ENCODE measurements at places on chromosomes 6 and 20.

GRCh38 chr6:165439928-165440554 is 130.6 kb upstream of the C6orf118 start:
- DNase-seq: no peak

DNA sequence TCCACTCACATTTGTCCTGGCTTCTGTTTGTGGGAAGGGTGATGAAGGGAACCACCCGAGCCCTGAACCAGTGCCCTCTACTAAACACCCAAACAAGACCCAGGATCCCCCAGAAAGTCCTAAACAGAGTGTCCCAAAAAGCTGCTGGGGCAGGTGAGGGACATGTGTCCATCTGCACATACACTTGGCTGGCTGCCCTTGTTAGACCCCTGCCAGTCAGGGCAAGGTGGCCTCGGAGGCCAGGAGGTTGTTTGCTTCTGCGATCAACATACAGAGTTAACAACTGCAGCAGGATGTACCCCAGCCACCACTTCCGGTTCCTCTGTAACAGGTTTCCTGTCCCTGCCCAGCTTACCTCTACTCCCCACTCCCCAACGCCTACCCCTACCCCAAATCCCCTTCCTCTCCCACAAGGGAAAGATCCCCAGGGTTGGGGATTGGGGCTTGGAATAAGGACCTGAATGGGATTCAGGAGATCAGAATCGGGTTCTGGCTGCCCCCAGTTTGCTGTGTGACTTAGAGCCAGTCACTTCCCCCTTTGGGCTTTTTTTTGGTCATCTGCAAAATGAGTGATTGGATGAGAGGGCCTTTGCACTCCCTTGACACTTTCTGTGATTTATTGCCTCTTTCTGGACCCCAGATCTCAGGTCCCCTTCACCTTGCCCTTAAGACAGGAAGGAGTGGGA is 13.9 kb downstream of the DEF6 start:
- no peak for DNase-seq

DNA sequence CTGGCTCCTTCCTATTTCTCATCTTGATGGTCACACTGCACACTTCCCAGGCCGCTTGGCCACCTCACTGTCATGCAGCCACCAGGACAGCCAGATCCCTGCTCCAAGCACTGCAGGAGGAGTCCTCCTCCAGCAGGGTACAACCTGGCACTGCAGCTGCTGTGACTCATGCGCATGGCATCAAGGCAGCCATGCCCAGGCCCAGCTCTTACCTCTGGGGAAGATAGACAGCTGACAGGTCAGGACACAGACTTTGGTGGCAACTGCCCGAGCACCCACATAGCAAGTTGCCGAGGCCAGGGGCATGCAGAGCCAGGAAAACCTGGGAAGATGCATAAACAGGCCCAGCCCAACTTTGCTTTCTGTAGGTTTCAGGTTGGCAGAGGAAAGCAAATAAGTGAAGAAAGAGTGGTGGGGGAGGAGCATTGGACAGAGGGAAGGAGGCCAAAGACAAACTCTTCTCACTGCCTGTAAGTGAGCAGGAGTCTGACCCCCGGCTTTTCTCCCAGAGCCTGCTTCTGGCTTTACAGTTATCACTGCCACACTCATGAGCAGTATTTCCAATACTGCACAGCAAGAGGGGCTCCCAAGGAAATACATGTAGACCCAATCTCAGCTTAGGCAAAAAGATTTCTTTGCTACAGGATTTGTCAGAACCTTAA is 38.8 kb downstream of the SLC22A3 start:
- no peak for DNase-seq

DNA sequence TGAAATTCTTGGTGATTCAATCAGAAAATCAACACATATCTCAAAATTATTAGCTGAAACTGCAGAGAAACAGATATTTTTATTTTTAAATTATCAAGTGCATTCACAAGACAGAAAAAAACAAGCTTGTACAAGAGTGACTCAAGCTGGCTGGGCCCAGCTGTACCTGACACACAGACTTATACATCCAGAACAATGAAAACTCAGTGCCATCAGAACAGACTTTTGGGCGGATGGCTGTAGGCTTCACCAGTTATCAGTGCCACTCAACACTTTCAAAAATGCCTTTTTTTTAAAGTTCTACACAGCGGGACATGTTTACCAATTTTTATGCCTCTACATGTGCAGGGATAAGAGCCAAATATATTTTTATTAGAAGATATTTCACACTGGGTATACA is 102.8 kb downstream of the MYB start:
- no peak for DNase-seq

GRCh38 chr6:32082935-32083334 is 26.2 kb downstream of the TNXB start:
- DNase-seq: no peak

DNA sequence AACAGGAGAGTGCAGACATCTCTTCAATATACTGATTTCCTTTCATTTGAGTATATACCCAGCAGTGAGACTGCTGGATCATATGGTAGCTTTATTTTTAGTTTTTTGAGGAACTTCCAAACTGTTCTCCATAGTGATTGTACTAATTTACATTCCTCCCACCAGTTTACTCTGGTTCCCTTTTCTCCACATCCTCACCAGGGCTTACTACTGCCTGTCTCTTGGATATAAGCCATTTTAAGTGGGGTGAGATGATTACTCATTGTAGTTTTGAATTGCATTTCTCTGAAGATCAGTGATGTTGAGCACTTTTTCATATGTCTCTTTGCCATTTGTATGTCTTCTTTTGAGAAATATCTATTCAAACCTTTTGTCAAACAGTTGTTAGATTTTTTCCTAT is 64.9 kb upstream of the HMGCLL1 start:
- DNase-seq: no peak

DNA sequence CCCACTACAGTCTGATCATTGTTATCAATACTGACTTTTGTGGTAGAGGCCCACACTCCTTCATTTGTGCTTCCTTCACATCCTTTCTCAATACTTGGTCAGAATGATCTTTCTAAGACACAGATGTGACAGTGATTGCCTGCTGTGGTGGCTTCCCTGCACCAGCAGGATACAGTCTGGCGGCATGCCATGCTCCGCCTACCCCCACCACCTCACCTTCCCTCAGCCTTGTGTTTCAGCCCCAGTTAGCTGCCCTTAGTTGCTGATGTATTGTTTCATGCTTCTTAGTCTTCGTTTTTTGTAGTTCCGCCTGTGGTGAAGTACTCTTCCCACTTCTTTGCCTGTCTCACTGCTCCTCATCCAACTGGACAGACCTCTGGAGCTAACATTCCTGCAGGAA is 10.9 kb downstream of the LRRC1 start:
- DNase-seq: no peak

DNA sequence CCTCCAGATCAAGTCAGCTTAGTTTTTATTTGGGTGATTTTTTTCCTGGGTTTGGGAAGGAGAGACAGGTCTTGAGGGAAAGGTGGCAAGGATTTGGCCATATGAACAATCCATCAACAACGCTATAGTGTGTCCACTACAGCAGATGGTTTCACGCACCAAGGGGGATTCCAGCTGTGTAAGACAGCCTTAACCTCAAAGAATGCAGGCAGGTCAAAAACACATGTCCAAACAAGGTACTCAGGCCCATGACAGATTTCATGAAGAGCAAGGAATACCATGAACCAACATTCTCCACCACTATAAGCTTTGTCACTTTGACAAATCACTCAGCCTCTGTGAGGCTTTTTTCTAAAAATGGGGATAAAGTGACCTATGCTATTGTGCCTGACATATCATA is 2.0 kb downstream of the AIF1 start:
- DNase-seq: no peak

DNA sequence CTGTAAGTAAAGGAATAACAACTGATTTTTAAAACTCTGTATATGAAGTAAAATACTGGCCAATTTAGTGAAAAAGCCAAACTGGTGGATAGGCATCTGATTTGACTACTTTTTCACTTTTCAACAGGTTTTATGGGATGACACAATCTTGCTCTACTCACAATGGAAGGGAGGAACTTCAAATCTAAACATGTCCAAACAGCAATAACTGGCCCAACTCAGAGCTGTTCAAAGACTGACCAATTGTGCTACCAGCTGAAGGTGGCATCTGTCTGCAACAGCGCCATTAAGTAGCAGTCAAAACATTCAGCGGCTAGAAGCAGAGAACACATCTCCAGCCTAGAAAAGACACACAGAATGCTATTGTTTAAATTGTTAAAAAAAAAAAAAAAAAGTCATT is 44.6 kb downstream of the SESN1 start:
- no peak for DNase-seq

- DNase-seq: no peak
Observed at GRCh38 chr6:170404036-170404435, 97.5 kb downstream of the FAM120B start.

DNA sequence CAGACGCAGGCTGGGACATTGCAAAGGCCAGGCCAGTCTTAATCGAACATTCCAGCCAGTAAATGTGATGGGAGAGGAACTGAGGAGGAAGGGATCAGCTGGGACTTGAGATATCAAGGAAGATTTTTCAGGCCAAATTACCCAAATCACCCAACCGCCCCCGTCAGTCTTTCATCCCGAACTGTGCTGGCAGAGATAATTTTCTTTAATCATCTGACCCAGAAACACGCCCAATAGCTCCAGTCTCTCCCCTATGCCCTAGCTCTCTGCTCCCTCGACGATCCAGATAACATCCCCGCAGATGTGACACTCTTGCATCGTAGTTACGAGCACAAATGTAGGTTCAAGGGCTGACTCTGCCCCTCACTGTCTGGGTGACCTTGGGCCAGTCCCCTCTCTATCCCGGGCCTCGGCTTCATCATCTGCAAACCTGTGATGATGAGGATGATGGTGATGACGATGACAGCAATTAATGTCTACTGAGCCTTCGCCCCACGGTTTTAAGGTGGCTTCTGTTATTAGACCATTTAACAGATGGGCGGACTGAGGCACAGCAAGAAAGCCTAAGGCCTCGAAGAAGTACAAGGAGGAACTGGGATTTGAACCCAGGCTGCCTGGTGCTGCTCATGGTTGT is 118.6 kb downstream of the PREX1 start:
- DNase-seq: no peak

DNA sequence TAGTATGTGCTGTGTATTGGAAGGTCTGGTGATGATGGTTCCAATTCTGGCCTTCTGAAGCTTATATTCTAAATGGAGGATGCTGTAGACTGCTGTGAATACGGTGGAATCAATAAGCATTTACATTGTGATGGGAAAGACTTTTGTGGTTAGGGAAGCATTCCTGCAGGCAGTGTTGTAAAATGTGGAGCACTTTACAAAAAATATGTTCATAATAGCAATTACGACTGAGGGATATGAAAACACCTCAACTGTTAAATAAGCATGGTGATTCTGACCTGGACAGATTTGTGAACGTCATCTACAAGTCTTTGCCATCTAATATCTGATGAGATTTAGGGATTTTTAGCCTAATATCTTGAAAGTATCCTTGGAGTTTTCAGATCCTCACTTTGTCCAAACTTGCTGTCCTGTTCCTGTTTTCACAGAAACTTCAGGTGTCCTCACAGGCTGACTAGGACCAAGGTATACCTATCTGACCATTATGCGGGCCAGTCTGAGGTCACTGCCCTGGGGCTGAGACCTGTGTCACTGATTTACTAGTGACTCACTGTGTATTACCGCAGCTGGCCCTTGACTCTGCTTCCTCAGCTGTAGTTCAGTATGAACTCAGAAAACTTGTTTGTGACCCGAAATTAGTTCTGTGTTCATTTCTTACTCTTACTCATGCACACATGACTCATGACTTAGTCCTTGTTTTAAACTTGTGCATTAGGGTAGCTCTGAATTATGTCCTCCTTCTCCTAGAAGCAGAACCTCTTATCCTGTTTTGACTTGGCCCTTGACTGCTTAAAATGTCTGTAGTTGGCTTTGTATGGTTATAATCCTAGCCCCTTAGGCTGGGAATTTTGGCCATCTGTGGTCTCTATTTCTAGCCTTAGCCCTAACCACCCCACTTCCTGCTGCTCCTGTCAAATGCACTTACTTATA is 343.0 kb downstream of the CDKAL1 start:
- no peak for DNase-seq

GRCh38 chr20:63166193-63167020 is 49.5 kb downstream of the YTHDF1 start:
- no peak for DNase-seq

GRCh38 chr20:35629427-35630145 is 14.0 kb downstream of the SPAG4 start:
- DNase-seq: no peak

- DNase-seq: no peak
Observed at GRCh38 chr6:144159223-144159622, 8.9 kb downstream of the STX11 start.

DNA sequence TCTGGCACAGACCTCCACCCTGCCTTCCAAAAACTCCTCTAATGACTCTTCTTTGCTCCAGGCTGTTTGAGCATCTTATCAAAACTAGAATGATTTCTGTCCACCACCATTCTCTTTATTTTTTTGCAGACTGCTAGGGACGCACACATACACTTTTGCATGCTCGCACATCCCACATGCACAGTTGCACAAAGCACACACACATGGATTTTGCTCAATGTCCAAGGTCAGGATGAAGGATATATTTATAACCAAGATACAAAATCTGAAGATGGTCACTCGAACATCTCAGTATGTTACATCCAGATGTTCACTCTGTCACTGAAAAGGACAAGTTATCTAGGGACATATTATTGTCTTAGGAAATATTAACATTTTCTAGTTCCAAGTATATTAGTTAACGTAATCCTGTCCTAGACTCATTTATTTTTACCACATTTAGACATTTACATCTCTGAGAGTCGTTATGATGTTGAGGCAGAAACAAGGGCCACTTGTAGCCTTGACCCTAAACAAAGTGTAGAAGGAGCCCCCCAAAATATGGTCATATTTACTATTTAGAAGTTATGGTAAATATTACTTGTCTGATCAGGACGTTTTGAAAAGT is 3.4 kb upstream of the SIM1 start:
- DNase-seq: no peak

GRCh38 chr20:50471231-50471630 is 39.0 kb upstream of the PTPN1 start:
- no peak for DNase-seq

- no peak for DNase-seq
Observed at GRCh38 chr6:20509212-20509611, 25.0 kb upstream of the CDKAL1 start.

DNA sequence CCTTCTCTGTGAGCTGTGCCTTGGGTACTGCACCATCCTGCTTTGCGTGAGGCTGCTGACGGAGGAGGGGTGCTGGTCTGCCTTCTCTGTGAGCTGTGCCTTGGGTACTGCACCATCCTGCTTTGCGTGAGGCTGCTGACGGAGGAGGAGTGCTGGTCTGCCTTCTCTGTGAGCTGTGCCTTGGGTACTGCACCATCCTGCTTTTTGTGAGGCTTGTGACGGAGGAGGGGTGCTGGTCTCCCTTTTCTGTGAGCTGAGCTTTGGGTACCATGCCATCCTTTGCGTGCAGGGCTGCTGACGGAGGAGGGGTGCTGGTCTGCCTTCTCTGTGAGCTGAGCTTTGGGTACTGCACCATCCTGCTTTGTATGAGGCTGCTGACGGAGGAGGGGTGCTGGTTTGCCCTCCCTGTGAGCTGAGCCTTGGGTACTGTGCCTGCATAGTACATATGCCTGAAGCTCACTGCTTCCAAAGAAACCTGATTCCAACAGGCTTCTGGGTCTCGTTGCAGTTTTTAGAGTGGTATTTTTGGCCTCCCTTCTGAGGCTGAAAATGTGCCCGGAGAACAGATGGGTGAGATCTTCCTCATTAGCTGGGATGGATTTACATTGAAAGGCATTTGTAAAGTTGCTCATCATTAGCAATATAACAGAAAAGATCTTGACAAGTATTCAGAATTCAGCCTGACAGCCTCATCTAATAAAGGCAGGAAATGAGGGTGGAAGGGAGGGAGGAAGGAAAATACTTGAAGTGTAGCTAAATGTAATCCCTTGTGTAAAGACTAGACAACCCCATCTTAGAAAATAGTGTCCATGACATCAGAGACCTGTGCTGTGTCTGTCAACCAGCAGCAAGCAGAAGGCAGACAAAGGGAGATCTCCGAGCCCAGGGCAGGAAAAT is 46.8 kb upstream of the UNC93A start:
- no peak for DNase-seq

Data from stimulated activated CD4-positive, alpha-beta T cell treated with anti-CD3 and anti-CD28 coated beads, Interleukin-1b, Interleukin-23, amount 100 ng/mL, for 1 hour (primary cell).